ENCODE measurements at places on chromosomes 13 and 19.

GRCh38 chr13:30744056-30744680, 8.8 kb downstream of the ALOX5AP start:
- DNase-seq, result peak; percentile 85

GRCh38 chr13:100540621-100541020, 48.0 kb downstream of the GGACT start:
- DNase-seq, result no peak

DNA sequence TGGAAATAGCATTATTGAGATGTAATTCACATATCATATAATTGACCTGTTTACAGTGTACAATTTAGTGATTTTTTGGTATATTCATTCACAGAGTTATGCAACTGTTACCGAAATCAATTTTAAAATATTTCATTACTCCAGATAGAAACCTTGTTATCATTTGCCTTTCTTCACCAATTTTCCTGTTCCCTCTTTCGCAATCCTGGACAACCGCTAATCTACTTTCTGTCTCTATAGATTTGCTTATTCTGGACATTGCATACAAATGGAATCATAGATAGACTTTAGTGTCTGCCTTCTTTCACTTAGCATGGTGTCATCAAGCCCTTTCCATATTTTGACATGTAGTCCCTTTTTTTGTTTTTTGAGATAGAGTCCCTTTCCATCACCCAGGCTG, 19.2 kb downstream of the MAB21L1 start:
- DNase-seq, result no peak

GRCh38 chr19:37077501-37077933, 716 bp upstream of the ZNF420 start:
- DNase-seq, result no peak

Data from CD4-positive, alpha-beta T cell treated with Interleukin-6 for 4 hours (primary cell).